ENCODE measurements at places on chromosomes 1 and 21.

GRCh38 chr21:16983420-16983819 lies 529.4 kb upstream of the CXADR start:
- DNase-seq = no peak

DNA sequence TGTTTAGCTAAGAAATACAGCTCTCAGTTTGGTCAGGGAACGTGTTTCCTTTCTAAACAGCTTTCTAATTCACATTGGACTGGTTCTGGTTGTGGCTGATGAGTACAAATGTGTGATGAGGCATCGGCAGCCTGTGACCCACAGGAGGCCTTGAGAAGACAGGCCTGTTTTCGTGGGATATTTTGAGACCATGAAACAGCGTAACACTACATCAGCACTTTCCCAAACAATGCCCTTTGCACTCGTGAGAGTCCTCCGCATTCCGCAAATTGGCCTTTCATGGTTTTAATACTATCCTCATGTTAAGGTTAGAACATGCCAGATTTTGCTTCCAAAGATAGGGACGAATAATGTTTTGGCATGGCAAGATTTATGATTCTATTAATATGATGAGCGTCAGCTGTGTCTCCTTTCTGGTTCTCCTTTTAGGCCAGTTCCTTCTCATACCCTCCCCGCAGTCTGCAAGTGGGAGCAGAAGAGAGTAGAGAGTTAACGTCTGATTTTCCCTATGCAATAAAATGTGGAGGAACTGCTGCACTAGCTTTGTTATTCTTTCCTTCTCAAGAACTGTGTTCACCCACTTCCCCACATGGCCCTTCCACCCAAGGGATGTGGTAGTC lies 84.3 kb upstream of the L1TD1 start:
- no peak for DNase-seq

DNA sequence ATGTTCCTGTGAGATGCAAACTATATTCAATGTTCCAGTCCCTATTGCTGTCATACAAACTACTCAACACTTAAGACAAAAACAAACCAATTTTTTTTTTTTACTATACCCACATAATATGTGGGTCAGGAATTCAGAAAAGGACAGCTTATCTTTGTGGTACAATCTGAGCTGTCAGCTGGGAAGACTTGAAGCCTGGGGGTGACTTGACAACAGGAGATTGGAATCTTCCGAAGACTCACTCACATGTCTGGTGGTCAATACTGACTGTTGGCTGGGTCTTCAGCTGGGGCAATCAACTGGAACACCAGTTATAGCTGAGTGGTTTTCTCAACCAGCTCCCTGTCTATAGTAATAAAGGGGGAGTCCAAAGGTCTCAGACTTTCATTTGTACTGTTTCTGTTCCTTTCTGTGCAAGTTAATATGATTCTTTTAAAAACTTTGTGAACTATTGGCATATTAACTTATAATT lies 81.7 kb upstream of the ATP1B1 start:
- no peak for DNase-seq

DNA sequence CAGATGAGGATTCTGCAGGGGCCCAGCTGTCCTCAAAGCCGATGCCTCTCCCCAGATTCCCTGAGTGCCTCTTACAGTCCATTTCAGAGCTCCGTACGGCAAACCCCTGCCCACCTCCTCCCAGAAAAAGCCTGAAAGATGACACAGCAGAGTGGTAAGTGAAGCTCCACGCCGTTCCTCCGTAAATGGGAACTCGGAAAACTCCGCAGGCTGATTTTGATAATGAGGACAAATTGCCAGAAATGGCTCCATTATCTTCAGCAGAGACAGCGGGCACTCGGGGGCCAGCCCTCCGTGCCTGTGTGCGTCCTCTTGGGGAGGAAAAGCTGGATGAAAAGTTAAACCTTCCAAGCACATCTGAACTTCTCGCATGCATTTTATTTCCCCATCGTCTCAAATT lies 81.1 kb downstream of the NPHP4 start:
- no peak for DNase-seq

DNA sequence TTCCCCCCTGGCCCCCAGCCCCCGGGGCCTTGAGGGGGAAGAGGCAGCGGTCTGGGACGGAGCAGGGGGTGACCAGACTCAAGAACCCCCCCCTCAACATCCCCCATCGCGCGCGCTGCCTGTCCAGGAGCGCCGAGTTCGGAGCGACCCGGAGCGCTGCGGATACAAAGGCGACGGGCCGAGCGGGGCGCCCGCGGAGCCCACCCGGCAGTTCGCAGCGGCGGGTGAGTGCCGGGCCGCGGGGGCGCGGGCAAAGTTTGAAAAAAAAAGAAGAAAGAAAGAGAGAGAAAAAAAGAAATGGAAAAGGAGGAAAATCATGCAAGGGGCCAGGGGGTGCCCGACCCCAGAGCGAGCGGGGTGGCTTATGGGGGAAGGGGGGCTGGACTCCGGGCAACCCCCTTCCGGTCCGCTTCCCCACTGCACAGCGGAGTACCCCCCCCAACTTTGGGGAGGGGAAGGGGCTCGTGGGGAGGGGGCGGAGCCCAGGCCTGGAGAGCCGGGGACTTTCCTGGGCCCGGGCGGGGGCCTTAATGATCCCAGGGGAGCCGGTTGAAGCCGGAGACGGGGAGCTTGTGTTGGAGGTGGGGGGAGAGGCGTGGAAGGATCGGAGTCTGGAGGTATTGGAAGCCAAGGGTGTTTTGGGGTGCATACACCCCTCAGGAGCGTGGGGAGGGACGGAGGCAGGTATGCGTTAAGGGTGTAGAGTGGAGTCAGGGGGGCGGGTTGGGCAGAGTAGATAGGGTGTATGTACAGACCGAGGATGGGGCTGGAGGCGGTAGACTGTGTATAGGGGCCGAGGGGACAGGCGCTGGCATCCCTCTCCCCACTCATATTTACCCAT lies 502 bp downstream of the VANGL2 start:
- DNase-seq = peak; percentile 70

DNA sequence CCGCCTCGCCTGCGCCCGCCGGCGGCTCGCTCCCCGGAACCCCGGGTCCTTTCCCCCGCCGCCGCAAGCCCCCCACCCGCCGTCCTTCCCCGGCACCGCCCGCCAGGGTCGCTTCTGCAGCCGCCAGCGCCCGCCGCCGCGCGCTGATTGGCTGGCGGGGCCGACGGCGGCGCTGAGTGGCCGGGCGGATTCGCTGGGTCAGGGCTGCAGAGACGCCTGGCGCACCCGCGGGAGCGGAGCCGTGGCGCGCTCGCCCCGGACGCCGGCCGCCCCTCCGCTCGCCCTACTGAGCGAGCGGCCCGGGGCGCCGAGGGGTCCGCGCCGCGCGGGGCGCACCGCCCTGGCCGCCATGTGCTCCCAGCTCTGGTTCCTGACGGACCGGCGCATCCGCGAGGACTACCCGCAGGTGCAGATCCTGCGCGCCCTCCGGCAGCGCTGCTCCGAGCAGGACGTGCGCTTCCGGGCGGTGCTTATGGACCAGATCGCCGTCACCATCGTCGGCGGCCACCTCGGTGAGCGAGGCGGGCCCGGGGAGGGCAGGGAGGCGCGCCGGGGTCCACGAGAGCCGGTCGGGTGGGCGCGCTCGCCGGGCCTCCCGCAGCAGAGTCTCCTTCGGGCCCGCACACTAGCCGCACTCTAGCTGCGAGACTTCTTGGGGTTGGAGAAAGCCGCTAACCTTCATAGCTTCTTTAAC lies at the start of gene RIMKLA:
Gene RIMKLA (plus strand): TSS at position 207 of the 694 bp plus-strand sequence. CDS start 143 bp downstream, at position 350.
- peak; percentile 77 for DNase-seq

GRCh38 chr1:171597203-171597602 lies 24.8 kb upstream of the MYOCOS start:
- DNase-seq = no peak

GRCh38 chr1:247557926-247558674 lies 9.2 kb downstream of the GCSAML start:
- DNase-seq = no peak

DNA sequence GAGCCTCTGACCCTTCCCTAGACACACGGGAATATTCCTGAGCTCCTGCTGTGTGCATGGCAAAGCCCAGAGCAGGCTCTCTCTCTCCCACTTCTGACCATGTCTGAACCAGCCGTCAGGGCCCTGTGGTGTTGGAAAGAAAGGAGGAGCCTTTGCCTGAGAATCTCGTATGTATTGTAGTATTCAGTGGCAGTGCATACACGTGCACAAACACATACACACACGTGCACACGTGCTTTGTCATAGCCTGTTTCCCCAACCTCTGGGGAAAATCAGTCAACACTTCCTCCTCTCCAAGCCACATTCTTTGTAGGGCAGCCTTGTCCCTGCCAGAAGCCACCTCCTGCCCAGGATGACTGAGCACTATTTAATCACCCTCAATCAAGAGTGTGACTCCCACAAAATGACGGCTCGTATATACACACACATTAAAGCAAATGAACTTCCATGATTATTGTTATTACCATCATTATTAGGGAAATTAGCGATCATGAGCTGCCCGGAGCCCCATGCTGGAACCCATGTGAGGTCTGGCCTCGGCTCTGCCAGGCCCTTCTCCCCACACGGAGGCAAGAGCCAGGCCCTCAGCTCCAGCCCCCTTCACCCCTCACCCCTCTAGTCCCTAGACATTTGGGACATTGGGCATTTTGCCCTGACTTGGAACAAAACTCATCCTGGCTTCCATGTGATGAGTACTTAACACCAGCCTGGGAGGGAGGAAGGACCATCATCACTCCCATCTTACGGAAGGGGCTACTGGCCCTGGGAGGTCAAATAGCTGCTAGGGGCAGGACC lies 331.9 kb downstream of the NPHP4 start:
- DNase-seq = no peak

- DNase-seq = peak; percentile 88
Observed at GRCh38 chr1:37628026-37628556, 6.6 kb downstream of the RSPO1 start.

GRCh38 chr1:197638316-197638715 lies 137.0 kb downstream of the DENND1B start:
- DNase-seq = peak; percentile 37

- DNase-seq = peak; percentile 26
Observed at GRCh38 chr1:224106568-224107281, 7.2 kb upstream of the FBXO28 start.

Measured in WERI-Rb-1 (cell line).